Stimulated activated CD8-positive, alpha-beta memory T cell treated with anti-CD3 and anti-CD28 coated beads, Interleukin-4, amount 100 ng/mL, for 1 hour (primary cell): ENCODE measurements at places on chromosomes 4 and X.

DNA sequence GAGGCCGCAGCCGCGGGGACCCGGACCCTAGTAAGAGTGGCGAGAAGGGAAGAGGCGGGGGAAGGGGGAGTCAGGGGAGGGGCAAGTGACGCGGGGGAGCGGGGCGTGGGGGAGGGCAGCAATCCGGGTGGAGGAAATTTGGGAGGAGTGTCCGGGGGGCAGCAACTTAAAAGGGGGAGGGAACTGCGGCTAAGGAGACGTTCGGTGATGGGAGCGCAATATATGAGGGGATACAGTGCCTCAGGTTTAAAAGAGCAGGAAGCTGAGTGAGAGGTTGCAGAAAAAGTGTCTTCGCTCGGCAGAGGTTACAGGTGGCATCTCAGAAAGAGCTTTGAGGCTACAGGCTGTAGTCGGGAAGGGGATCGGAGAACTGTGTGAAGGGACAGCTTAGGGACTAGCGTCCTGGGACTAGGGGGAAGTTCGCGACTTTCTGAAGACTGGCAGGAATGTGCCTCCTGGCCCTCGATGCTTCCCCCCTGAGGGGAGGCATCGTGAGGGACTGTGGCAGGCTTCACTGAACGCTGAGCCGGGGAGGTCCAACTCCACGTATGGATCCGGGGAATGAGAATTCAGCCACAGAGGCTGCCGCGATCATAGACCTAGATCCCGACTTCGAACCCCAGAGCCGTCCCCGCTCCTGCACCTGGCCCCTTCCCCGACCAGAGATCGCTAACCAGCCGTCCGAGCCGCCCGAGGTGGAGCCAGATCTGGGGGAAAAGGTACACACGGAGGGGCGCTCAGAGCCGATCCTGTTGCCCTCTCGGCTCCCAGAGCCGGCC, 519 bp downstream of the FOXO4 start:
- DNase-seq, result no peak

- no peak for DNase-seq
Observed at GRCh38 chr4:174600391-174600790, 78.1 kb upstream of the HPGD start.

GRCh38 chrX:48934581-48935300, 15.9 kb upstream of the PIM2 start:
- no peak for DNase-seq

GRCh38 chr4:110486256-110486655, 10.3 kb downstream of the ENPEP start:
- DNase-seq, result no peak

- DNase-seq, result no peak
Observed at GRCh38 chr4:174213731-174214100, 69.8 kb downstream of the FBXO8 start.

GRCh38 chr4:173652283-173652931, 122.4 kb upstream of the HAND2 start:
- DNase-seq, result no peak

DNA sequence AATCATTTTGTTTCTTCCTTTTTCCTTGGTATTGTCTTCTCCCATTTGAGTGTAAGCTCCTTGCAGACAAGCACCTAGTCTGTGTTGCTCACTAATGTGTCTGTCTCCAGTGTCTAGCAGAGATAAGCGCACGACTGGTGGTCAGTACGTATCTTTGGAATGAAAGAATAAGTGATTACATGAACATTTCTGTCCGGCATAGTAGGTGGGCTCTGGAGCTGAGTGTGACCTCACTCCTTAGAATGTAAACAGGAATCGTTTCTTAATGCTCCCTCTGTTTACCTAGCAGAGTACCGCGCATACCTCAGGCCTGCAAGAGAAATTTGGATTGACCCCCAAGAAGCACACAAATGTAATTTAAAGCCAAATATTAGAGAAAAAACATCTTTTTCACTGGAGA, 235.4 kb downstream of the MAML3 start:
- no peak for DNase-seq

DNA sequence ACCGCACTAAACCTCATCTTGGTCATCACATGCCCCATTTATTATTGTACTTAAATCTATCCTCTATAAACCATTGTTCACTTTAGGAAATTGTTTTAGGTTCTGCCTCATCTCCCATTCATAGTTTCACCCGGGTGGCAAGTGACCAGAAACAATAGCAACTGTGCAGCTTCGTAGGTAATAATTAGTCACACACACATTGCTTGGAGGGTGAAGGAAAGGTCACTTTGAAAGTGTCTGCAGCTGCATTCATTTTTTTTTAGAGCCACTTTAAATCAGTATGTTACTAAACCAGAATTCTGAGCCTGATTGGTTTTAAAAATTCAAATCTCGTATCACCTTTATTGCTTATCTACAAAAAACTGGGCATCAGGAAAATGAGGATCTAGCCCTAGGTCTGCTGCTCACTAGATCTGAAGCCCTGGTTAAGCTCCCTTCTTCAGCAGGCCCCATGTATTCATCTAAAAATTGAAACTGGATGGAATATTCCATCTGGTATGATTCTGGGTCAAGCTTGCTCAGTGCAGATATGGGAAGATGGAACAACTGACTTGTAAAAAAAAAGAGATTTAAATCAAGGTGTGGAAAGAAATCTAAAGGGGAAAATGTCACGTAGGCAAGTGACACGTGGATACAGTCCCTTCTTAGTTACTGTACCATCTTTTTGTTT, 62.4 kb downstream of the LIMCH1 start:
- DNase-seq, result no peak

- DNase-seq, result no peak
Observed at GRCh38 chrX:21806691-21807090, 32.7 kb upstream of the MBTPS2 start.

GRCh38 chr4:4969298-4969697, 50.0 kb downstream of the CYTL1 start:
- no peak for DNase-seq

DNA sequence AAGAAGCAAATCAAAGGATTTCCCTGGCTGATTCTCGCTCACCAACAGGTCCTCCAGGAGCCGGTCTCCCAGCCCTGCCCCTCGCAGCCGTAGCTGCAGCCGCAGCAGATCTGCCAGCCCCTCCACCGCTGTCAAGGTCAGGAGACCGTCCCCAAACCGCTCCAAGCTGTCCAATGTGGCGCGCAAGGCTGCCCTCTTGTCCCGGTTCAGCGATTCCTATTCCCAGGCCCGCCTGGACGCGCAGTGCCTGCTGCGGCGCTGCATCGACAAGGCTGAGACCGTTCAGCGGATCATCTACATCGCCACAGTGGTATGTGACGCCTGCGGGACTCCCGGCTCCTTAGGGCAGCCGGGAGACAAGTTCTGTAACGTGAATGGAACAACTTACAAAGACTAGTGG, 25.6 kb downstream of the SPATA18 start:
- DNase-seq, result no peak

- DNase-seq, result no peak
Observed at GRCh38 chr4:15757054-15757453, 21.1 kb upstream of the CD38 start.

DNA sequence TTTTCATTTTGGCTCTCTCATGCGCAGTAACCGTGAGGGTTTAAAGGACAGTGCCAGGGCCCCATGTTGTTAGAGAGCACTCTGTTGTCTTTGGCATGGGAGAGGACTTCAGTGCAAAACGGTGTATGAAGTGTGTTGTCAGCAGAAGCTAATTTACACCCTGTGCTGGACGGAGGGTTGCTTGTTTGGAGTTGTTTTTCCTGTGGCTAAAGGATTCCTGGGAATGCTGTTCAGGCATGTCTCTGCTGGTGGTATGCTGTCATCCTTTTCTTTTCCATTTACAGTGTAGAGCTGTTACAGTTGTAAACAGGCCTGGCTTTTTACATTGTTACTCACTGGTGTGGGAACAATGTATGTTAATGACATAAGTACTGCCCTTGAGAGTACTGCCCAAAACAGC, 206.3 kb downstream of the CBR4 start:
- no peak for DNase-seq

- DNase-seq, result no peak
Observed at GRCh38 chr4:158333820-158334219, 123.5 kb downstream of the TMEM144 start.

DNA sequence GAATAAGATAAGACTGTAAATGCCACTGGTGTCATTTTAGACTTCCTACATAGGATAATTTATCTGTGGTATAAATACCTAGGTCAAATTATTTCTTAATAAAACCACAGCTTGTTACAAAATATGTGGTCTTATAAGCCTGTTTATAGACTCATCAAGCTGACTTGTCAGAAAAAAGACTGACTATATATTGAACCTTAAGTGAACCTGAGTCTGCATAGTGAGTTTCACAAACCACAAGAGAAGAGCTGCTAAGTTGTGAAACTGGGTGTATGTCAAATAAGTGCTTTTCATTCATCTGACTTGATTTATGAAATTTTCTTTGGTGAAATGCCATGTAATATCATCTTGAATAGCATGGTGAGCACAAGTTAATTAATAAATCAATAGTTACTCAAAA, 48.4 kb upstream of the TMPRSS11A start:
- DNase-seq, result no peak

- DNase-seq, result no peak
Observed at GRCh38 chrX:26373829-26374228, 157.9 kb downstream of the MAGEB5 start.

- DNase-seq, result no peak
Observed at GRCh38 chr4:179465131-179465797, 2023.0 kb upstream of the AGA start.

DNA sequence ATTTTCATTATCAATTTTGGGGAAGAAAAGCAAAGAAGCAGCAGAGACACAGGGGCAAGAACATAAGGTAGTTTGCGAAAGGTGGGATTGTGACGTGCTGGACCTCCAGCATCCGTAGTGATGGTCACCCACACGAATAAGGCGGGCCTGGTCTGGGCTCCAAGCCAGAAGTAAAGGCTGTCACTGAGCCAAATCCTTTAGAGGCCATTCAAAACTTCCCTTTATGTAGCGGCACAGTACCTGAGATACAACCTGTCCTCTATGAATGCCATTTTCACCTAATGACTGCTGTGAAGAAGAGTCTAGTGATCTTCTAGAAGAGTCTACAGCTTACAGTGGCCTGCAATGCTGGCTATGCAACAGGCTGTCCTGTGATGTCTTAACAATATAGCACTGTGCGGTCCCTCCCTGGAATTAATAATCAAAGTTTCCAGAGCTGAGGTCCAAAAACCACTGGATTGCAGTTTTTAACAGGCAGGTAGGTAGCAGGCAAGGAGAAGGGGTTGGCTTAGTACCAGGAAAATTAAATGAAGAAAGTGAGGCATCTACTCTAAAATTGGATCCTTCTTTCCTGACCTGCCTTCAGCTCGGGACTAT, 56.2 kb downstream of the TRIML1 start:
- no peak for DNase-seq

DNA sequence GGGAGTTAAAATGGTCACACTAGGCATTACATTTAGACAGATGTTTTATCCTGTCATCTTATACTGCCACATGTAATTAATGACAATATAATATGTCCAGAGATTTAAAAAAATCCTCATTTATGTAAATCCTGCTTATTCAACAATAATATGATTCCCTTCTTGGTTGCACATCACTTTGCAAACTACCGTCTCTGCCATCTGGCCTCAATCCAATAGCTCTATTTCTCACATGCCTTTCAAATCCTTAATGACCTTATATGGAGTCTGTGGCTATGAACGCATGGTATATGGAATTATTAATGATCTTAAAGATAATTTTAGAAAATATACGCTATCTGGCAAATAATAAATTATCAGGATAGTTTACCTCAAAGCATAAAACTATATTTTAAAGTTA, 144.5 kb downstream of the NPNT start:
- no peak for DNase-seq

- DNase-seq, result no peak
Observed at GRCh38 chr4:2816401-2816954, 23.6 kb downstream of the SH3BP2 start.

- no peak for DNase-seq
Observed at GRCh38 chr4:186307497-186307896, 41.5 kb downstream of the F11 start.

DNA sequence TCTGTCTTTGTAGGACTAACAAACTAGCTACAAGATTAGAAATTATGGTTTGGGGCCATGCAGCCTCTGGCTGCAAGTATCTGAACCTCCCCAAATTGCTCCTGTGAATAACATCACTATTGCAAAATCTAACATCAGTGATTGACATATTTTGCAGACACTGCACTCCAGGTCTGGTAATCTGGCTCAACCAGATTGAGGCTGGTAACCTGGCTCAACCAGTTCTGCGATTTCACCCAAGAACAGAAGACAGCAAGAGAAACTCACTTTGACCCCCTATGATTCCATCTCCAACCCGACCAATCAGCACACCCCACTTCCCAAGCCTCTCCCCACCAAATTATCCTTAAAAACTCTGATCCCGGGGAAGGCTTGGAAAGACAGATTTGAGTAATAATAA, 20.9 kb downstream of the SPIN3 start:
- DNase-seq, result no peak

DNA sequence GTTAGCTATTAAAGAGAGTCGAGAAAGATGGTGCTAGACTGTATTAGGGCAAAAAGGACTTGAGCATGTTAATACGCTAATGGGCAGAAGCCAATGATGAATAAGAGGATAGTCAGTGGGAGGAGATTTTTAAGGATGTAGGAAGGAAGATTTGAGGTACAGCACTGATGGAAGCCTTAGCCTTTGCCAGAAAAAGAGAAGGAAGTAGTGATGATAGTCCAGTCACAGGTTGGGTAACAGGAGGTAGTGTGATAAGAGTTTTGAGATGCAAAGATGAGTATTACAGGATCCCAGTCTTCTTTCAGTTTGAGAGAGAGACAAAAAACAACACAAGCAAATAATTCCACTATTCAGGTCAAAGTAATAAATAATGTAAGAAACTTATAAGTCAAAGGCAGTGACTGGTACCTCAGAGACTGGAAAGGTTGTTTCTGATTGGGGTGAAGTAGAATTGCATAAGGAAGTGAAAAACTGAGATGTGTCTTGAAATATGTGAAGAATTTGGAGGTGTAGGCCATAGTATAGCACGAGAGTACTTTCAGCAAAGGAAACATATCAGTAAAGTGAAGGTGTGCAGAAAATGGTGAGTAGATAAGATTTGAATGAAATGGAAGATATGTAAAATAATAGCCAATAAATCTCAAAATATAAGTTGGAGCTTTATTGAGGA, 22.1 kb upstream of the NDNF start:
- DNase-seq, result no peak

GRCh38 chr4:8028884-8029568, 89.4 kb upstream of the AFAP1 start:
- DNase-seq, result no peak
